Stimulated activated CD8-positive, alpha-beta memory T cell treated with anti-CD3 and anti-CD28 coated beads, Interleukin-15, amount 100 ng/mL, for 24 hours (primary cell): ENCODE measurements at places on chromosomes 6 and 20.

DNA sequence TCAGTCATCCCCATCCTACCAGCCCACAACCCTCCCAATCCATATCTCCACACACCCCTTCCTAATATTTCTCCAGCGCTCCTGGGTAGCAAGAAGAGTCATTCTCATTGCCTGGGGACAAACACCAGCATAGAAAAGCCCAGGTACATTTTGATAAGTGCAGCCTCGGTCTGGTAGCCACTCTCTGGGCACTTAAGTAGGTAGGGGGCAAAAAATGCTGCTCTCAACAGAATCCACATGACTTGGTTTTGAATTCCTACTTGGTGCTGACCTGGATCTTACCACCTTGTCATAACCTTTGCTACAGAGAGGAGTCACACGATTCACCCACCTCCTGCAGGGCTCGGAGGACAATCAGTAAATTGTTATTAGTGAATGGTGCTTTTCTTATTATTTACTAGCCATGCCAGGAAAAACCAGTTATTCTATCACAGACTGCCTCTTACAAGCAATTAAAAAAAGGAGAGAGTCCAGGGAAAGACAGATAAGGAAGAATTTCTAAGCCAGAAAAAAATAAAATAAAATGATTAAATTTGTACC lies 249.1 kb downstream of the LY86 start:
- no peak for DNase-seq

DNA sequence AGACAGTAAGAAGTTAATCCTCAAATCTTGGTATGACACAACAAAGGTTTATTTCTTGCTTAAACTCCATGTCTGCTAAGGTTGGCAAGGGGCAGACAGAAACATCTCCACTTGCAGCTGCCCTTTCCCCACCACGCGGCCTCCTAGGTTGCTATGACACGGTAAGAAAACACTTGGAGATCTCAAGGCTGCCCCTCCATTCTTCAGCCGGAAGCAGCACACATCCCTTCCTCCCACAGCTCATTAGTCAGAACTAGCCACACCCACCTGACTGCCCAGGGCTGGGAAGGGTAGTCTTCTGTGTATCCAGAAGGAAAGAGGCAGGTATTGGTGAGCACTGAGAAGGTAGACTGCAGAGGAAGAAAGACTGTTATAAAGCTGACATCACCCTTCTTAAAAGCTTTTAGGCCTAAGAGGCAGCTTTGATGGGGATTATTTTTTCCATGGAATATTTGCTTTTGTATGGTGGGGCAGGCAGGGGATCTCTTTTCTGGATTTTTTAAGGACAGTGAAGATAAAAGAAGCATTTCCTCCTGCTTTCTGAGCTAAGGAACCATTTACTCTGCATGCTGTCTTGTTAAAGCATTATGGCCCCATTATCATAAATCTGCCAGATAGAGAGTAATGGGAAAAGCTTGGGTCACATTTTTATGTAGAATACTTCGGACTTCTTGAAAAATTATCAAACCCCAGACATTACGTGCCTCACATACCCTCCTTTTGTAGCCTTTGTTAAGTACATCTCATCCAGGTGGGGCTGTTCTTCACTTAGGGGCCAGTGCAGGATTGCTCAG lies 41.6 kb downstream of the MRAP2 start:
- no peak for DNase-seq

DNA sequence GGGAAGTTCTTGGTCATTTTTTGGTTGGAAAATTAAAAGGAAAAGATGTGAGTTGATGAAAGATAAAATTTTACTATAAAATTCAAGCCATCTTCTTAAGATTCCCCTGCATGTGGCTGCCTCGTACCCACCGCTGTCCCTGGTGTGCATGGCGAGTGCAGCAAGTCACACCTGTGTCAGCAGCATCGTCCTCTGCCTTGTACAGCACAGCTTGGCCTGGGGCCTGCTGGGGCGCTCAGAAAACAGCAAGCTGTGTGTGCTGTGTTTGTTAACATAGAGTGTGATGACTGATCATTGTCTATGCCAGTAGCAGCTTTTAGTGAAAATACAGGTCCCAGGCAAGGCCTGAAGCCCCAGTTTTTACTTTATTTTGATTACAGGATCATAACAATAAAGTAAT lies 56.7 kb downstream of the FAM120B start:
- no peak for DNase-seq

DNA sequence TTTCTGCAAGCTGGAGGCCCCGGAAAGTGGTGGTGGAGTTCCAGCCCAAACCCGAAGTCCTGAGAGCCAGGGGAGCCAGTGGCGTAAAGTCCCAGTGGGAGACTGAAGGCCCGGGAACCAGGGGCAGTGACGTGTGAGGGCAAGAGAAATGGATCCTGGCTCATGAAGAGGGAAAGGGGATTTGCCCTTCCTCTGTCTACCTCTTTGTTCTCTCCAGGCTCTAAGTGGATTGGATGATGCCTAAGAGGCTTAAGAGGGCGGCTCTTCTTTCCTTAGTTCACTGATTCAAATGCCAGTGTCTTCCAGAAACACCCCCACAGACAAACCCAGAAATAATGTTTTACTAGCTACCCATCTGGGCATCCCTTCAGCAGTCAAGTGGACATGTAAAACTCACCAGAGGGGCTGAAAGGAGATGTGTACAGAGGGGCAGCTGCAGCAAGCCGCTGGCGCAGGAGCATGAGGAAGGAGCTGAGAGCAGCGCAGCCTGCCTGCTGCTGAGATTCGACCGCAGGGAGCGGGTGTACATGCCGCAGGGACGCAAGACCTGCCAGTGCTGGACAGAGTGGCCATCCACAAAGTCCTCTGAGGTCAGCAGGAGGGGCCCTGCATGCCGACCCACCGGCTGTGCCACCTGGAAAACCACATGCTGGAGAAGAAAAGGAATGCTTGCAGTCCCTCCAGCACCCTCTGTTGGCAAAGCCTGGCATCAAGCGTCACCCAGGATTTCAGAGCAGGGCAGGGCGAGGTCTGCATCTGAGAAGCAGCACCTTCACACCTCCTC lies 29.5 kb downstream of the CDYL start:
- no peak for DNase-seq

GRCh38 chr20:34269996-34270627 lies 28.9 kb downstream of the ASIP start:
- DNase-seq: no peak

DNA sequence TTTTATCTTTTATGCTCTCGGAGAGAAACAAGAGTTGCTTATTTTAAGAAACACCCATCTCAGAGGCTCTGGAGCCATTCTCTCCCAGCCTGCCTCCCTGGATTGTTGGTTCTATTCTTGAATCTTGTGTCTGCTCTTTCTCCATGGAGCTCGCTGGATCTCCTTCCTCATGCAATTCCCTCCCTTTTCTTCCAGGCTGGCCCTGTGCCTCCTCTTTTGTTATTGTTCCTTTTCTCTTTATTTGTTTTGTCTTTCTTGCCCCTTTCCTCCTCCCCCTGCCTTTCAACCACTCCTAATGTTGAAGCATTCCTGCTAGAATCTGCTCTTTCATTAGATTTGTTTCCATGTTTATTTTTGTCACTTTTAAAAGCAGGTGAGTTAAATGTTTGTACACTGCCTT lies 76.5 kb downstream of the STMND1 start:
- DNase-seq: no peak

GRCh38 chr20:10651227-10651990 lies 22.4 kb downstream of the JAG1 start:
- no peak for DNase-seq

- no peak for DNase-seq
Observed at GRCh38 chr6:154830771-154831170, 97.6 kb downstream of the SCAF8 start.

DNA sequence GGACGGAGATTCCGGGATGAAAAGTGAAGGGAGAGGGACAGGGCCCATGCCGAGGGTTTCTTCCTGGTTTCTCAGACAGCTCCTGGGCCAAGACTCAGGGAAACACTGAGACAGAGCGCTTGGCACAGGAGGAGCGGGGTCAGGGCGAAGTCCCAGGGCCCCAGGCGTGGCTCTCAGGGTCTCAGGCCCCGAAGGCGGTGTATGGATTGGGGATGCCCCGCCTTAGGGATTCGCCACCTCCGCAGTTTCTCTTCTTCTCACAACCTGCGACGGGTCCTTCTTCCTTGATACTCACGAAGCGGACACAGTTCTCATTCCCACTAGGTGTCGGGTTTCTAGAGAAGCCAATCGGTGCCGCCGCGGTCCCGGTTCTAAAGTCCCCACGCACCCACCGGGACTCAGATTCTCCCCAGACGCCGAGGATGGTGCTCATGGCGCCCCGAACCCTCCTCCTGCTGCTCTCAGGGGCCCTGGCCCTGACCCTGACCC lies 55.0 kb upstream of the HLA-A start:
- no peak for DNase-seq

GRCh38 chr20:23251779-23252178 lies 98.8 kb upstream of the NXT1 start:
- DNase-seq: no peak

GRCh38 chr6:96157018-96157565 lies 141.3 kb downstream of the FUT9 start:
- DNase-seq: no peak

- DNase-seq: no peak
Observed at GRCh38 chr20:47419953-47420514, 63.5 kb upstream of the ZMYND8 start.
